Stimulated activated CD8-positive, alpha-beta memory T cell treated with anti-CD3 and anti-CD28 coated beads, Interleukin-2, amount 100 ng/mL, for 48 hours (primary cell): ENCODE measurements at places on chromosomes 13 and 19.

GRCh38 chr19:38949580-38950367, 19.0 kb downstream of the MRPS12 start:
- peak; percentile 90 for DNase-seq

- DNase-seq: no peak
Measured at GRCh38 chr13:34411894-34412293, 530.2 kb upstream of the NBEA start.

GRCh38 chr19:9789066-9789465, 20.5 kb upstream of the ZNF846 start:
- DNase-seq: no peak

- DNase-seq: no peak
Measured at GRCh38 chr19:5048727-5049553, 80.0 kb downstream of the KDM4B start.

GRCh38 chr13:71876648-71877255, 9.7 kb upstream of the DACH1 start:
- no peak for DNase-seq

DNA sequence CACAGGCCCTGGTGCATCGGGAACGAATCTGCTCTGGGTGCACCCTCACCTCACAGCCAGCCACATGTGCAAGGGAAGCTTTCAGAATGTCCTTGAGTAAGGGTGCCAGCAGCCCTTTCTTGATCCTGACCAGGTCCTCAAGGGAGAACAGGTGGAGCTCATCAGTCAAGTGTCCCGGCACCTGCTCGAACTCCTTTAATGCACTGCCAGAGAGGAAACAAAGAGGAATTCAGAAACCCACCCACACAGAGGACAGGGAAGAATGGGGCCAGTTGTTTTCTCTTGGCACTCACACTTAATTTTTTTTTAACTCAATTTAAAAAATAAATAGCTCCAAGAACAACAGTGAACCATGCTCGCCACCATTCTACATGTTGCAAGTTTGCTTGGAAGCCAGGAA, 41.7 kb downstream of the RUBCNL start:
- no peak for DNase-seq

GRCh38 chr19:17060802-17061201, 14.4 kb downstream of the HAUS8 start:
- no peak for DNase-seq

DNA sequence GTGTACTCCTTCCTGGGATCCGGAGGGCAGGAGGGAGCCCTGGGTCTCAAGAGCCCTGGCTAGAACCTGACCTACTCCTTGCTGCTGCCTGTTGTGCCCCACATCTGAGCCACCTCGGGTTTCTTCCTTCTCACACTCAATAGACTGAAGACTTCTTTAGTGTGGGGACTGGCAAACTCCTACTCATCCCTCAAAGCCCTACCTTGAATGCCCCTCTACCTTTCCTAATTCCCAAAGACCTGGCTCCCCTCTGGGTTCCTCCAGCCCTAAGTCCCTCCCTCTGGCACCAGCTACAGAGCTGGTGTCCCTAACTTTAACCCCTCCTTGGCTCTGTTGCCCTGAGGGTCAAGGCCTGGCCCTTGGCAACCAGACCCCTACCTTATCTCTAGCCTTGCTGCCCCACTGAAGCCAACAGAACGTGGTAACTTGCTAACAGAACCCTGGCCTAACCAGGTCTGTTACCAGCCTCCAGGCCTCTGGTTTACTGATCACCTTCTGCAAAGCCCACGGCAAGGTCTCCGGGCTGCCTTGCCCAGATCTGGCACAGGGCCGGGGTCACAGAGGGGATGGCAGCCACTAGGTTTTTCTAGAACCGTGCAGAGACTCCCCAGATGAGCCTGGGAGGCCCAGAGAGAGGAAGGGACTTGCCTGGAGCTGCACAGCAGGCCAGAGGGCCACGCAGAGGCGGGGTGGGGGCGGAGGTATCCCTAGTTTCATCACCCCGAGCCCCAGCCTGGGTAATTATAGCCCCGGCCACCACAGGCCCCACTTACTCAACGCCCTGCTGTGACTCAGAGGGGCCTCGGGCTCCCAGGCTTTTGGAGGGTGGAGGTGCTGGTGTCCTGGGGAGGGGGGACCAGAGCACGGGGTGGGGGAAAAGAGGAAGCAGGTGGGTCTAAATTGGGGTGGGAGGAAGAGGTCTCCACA, 15.3 kb downstream of the ZBTB7A start:
- no peak for DNase-seq

GRCh38 chr13:27964741-27965323, 4.3 kb downstream of the CDX2 start:
- DNase-seq: no peak

GRCh38 chr13:102799426-102800144, 666 bp downstream of the BIVM start:
- no peak for DNase-seq

DNA sequence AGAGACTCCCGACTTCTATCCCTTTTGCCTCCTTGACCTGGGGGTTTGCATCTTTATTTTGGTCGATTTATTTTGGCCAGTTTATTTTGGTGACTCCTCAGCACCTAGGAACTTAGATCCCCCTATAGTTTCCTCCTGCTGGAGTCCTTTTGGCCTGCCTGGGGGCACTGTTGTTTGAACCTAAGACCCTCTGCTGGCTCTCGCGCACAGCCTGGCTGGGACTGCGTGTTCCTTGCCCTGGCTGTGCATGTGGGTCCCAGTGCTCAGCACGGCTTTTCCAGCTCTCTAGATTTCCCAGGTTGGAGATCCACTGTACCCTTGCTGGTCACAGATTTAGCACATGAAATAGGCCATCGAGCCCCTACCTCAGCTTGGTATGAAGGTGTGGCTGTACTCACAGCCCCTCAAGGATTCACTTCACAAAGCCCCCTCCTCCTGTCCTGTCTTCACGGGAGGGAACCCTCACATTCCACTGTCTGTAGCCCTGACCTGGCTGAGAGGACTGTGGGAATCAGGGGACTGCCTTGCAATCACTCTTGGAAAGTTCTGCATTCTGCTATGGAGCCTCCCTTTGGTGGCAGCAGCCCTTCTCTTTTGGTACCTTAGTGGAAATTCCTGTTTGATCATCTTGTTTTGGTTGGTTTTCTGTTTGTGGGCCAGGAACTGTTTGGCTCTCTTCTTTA, 8.3 kb downstream of the UBAC2 start:
- DNase-seq: no peak

DNA sequence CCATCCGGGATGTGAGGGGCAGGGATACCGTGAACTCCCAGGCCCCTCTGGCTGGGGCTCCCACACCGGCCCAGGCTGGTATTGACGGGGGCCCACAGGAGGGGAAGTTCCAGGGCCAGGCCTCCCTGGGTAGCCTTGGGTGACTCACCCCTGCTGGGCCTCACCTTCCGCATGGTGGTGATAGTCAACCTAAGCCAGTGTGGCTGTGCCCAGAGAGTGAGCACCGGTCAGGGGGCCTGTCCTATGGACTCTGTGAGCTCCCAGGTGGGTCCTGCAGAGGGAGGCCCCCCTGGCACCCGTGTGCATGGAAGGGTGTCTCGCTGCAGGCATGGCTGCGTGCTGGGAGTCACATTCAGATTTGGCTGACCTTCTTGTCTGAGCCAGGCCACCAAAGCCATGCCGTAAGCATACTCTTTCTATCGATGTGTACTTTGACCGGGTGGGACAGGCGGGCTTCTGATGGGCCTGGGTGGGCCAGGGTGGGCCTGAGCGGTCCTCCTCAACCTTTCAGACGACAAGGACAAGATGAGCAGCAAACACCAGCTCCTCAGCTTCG, 27.6 kb downstream of the DHX34 start:
- no peak for DNase-seq

GRCh38 chr19:47760632-47760999, 15.3 kb downstream of the NOP53 start:
- DNase-seq: no peak

DNA sequence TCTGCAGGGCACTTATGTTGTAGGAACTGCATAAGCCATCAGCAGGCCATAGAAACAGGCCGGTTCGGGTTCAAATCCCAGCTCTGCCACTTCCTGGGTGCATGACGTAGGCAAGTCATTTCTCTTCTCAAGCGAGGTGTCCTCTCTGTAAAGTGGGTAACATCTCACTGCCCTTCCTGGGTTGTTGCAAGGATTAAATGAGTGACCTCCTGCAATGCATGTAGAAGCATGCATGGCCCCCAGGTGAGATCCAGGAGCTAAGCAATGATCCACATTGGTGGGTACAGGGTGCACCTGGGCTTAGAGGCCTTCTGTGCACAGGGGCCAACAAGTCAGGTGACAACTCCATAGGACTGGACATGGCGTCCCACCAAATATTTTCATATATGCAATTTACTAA, 13.8 kb downstream of the PHLDB3 start:
- DNase-seq: no peak

DNA sequence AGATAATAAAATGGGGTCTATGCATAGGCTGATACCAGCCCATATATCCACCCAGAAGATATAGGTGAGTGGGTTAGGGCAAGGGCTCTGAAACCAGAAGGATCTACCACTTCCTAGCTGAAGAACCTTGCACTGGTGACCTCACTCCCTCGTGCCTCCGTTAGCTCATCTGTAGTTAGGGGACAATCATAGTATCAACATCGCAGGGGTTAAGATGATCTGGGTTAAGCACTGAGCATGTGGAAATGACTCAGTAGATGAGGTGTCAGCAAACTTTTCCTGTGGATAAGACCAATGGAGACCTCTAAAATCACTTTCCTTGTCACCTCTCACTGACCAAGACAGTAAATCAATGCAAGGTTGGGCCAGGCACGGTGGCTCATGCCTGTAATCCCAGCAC, 30.5 kb downstream of the TNFSF14 start:
- DNase-seq: no peak

DNA sequence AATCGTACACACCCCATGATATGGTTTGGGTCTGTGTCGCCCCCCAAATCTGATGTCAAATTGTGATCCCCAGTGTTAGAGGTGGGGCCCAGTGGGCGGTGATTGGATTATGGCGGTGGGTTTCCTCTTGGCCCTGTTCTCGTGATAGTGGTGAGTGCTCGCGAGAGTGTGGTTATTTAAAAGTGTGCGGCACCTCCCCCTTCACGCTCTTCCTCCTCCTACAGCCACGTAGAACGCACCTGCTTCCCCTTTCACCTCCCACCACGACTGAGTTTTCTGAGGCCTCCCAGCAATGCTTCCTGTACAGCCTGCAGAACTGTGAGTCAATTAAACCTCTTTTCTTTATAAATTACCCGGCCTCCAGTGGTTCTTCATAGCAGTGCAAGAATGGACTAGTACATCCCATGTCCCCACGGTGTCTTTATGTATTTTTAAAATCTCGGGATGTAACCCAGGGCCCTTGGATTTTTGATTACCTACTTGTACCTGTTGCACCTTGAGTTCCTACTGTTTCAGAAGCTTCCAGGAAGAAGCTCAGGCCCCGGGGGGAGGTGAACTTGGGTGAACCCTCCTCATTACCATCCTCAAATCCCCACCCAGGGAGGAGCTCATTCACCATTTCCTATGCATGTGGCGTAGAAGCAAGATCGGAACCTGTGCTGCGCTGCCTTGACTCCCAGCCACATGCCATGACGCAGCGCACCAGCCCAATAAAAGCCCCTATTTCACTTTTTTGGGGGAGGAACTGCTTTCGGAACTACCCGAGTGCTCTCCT, 52.4 kb downstream of the TEX29 start:
- no peak for DNase-seq
